ENCODE measurements at places on chromosomes 3 and 15. TPM values are rescaled to one million over a fixed set of nuclear protein-coding genes. Genes with fewer than 3 reads are reported as not detected.

DNA sequence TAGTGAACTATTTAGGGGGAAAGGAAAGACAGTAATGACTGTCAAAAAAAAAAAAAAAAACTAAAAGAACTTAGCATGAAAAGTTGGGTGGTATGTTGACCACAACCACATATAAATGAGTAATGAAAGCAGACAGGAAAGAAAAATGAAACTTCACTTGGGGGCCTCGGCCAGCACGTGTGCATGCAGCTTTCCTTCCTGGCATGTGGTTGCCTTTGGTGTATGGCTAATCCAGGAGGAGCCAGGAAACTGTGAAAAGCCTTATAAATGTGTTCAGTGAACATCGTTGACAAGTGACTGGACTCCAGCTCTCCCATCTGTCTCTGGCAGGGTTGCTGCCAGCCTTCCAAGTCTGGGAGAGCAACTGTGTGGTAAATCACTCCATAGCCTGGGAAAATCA, 195.1 kb downstream of the DTWD1 start:
- DNase-seq, result peak; percentile 79

The GOLGA6D gene
- polyA plus RNA-seq, result not detected

DNA sequence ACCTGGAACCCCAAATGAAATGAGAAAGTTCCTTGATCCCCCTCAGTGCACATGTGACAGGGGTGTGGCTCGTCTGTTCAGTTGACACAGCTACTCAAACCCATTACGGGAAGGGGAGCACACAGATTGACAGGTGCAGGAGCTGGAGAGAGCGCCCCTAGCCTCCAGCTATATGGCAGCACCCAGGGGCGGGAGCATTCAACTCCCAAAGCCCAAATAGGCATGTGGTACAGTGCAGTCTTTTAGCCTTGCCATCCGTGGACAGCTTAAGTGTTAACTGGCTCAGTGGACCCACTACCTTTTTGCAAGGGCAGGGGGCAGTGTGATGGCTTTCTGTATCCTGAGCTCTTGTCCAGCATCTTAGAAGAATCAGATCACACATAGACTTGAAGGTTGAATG, 1374.2 kb upstream of the ALCAM start:
- no peak for DNase-seq

The SLC4A7 gene
- 17.0 TPM for polyA plus RNA-seq

- DNase-seq, result peak; percentile 88
Observed at GRCh38 chr3:134336587-134336986, 37.7 kb downstream of the AMOTL2 start.

The LIPC gene
- polyA plus RNA-seq, result not detected

The NR2F2 gene
- 1.5 TPM for polyA plus RNA-seq

Data from cardiac muscle cell (in vitro differentiated cells and primary cell).